ENCODE measurements at places on chromosomes 7 and 10.

- DNase-seq: no peak
Observed at GRCh38 chr10:42743697-42744096, 38.9 kb upstream of the BMS1 start.

- peak; percentile 60 for DNase-seq
Observed at GRCh38 chr10:72087969-72088888, at the start of gene SPOCK2. SPOCK2 (minus strand) TSS chr10:72088551; CDS start chr10:72088328, 223 bp downstream.

GRCh38 chr7:38632411-38632810 is 1.2 kb upstream of the AMPH start:
- no peak for DNase-seq

- no peak for DNase-seq
Observed at GRCh38 chr10:129962872-129963640, 1.0 kb downstream of the EBF3 start.
